ENCODE measurements at places on chromosomes 12 and 14.

GRCh38 chr14:67357969-67358354 is 1.6 kb downstream of the ATP6V1D start:
- no peak for DNase-seq

- no peak for DNase-seq
Observed at GRCh38 chr14:76371066-76371465, 4.9 kb upstream of the ESRRB start.

- DNase-seq, result no peak
Observed at GRCh38 chr12:14540801-14541462, 26.8 kb downstream of the PLBD1 start.

- DNase-seq, result peak; percentile 24
Observed at GRCh38 chr12:15788233-15789219, 662 bp downstream of the EPS8 start.

- no peak for DNase-seq
Observed at GRCh38 chr12:67327466-67327865, 58.3 kb downstream of the CAND1 start.

DNA sequence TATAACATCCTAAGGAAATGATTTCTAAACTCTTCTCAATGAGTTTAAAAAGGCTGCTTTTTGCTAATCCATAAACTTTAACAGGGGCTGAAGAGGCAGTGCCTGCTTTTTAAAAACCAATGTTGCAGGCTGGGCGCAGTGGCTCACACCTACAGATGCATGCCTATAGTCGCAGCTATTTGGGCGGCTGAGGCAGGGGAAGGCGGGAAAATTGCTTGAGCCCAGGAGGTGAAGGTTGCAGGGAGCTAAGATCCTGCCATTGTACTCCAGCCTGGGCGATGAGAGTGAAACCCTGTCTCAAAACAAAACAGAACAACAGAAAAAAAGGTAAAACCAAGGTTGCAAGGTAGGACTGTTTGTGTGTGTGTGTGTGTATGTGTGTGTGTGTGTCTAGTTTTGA is 531.2 kb downstream of the DIO2 start:
- no peak for DNase-seq

GRCh38 chr12:104360157-104360556 is 56.6 kb downstream of the EID3 start:
- DNase-seq, result no peak

DNA sequence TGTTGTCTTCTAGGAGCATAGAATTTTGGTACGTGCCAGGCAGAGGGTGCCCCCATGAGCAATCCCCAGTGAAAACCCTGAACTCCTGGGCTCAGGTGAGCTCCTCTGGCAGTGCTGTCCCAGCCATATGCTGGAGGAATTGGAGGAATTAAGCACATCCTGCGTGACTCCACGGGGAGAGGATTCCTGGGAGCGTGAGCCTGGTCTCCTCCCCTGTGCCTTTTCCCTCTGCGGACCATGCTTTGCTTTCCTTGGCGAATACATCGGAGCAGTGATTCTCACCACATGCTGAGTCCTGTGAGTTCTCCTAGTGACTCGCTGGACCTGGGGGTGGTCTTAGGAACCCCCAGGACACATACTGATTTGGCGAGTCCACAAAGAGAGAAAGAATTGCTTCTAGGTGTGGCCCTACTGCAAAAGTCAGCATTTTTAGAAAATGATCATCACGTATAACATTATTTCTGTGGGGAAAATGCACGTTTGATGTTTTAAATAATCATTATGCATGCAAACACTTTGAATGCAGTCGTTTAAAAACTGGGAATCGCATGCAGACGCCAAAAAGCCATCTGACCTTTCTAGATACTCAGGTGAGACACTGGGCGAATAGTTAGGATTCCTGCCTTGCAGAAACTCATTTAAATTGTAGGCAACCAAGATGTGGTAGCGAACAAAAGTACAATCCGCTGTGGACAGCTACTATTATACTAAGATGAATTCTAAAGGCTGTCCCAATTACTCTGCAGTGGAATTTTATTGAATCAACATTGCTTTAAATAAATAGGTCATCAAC is 370.9 kb downstream of the TMEM132D start:
- no peak for DNase-seq

DNA sequence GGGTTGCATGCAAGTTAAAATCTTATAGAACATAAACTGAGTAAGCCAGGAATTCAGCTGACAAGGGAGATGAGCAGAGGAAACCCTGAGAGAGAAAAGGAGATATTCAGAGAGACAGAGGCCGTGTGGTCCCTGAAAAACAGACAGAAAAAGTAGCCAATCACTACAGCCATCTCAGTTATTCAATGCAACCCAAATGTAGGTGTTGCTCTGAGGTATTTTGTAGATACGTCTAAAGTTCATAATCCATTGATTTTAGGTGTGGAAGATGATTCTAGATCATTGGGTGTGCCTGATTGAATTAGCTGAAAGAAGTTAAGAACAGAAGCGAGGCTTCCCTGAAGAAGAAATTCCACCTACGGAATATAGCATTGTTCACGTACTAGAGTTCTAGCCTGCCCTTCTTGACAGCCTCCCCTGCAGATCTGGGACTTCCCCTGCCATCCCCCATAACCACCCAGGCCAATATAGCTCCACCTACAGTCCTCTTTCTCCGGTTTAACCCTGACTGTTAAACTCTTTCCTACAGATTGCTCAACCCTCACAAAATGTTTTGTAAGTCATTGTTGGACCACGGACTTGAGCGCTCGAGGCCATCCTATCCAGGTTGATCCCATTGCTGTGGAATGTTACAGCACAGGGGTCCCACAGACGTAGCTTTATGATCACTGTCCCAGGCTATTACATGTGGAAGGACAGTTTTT is 21.7 kb downstream of the AICDA start:
- DNase-seq, result peak; percentile 10

- no peak for DNase-seq
Observed at GRCh38 chr12:26919216-26919555, 18.6 kb downstream of the INTS13 start.

DNA sequence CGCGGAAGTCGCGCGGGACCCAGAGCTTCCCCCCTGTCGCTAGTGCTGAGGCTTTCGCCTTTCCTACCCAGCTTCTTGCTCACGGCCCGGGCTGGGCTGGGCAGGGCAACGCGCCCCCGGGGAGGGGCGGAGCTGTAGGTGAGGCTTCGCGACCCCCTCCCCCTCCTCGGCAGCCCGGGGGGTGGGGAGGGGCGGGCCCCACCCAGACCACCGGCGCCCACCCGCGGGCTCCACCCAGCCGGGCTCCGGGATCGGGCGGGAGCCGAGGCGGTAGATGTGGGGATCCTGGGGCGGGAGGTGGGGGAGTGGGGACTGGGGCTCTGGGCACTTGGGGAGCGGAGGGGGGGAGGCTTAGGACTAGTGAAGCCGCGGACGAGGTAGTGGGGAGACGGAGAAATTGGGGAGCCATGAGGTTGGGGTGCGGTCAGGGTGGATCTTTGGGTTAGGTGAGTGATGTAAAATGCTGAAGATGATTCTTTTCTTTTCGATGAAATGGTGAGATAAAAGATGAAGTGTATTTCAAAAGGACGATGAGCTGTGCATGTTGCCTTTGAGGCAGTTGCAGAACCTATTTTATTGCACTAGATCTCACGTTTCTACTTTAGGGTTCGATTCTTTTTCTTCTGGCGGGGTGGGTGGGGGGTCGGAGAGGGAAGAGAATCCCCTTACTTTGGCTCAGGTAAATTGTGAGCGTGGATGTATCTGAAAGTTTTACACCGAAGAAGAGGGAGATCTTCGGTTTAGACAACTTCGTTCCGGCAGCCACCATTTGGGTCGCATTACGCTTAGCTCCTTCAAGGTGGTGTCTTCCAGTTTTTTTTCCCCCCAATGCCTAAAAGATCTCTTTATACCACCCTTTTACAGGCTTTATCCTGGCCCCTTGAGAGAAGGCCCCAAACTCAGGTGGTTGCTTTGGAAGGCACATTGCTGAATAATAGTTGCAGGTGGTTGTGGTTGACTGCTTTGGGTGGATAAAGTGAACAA is 619 bp downstream of the ERC1 start:
- peak; percentile 47 for DNase-seq

DNA sequence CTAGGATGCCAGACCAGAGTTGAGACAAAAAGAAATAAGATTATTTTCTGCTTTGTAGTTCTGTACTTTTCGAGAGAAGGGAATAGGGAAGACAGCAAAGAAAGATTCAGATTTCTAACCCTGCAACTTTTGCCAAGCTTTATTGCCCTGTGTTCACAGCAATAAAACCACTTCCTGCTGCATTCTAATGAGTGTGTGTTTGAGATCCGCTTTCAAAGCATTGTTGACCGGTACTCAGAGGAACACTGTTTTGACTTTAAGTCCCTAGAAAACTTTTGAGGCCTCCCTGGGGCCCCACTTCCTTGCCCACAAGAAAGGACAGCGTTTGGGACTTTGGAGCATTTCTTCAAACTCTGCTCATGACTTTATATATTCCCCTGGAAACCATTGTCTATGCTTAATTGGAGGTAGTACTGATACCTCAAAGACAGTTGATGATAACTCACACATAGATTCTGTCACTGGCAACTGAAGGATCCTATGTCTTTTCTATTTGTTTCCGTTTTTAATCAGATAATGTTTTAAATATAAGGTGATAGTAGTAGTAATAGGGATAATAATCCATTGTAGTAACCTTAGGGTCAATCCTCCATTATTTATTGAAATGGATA is 1.3 kb downstream of the RNASE6 start:
- peak; percentile 52 for DNase-seq

- DNase-seq, result peak; percentile 28
Observed at GRCh38 chr12:58346032-58346632, 404.8 kb downstream of the ATP23 start.

GRCh38 chr12:24861766-24862540 is 86.9 kb downstream of the BCAT1 start:
- no peak for DNase-seq

GRCh38 chr14:56648508-56649301 is 69.1 kb downstream of the TMEM260 start:
- DNase-seq, result no peak

DNA sequence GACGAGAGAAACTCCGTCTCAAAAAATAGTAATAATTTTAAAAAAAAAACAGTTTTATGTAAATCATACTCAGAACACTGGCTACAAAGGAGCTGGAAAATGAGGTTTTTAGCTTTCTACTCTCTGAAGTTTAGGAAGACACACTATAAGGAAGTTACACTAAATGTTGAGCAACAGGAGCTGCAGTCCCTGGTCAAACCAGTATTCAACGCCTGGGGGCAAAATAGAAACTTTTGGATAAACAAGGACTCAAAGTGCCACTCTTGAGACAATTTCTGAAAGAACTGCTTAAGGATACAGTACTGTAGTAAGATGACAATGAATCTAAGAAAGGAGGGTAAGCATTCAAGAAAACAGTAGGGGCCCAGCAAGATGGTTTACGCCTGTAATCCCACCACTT is 29.3 kb downstream of the ACTR6 start:
- no peak for DNase-seq

- DNase-seq, result peak; percentile 49
Observed at GRCh38 chr14:77133720-77134338, 7.8 kb downstream of the ZDHHC22 start.

GRCh38 chr12:117143008-117143532 is 43.9 kb upstream of the TESC start:
- DNase-seq, result no peak

GRCh38 chr12:843609-844008 is 91.2 kb downstream of the WNK1 start:
- DNase-seq, result no peak

DNA sequence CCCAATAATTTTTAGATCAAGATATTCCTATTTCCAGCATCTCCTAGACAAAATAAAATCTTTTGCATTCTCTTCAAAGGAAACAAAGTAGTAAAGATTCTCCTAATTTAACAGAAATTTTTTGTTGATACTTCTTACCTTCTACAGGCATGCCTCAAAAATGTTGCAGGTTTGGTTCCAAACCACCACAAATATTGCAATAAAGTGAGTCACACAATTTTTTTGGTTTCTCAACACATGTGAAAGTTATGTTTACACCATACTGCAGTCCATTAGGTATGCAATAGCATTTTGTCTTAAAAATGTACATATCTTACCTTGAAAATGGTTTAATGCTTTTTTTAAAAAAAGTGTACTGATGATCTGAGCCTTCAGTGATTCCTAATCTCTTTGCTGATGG is 65.6 kb upstream of the USP15 start:
- no peak for DNase-seq

DNA sequence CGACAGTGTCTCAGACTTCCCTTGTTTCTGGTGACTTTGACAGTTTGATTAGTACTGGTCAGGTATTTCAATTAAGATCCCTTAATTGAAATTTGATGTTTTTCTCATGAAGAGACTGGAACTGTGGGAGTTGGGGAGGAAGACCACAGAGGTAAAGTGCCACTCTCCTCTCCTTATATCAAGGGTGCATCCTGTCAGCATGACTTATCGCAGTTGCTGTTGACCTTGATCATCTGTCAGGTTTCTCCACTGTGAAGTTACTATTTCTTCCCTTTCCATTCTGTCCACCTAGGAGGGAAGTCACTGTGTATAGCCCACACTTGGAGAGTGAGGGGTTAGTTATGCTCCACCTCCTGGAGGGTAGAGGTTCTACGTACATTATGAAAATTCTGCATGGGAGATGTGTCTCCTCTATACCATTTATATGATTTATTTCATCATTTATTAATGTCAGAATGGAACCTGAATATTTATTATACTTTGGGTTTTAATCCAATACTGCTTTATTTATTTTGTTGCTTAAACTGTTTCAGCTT is 40.3 kb upstream of the SMOC1 start:
- DNase-seq, result no peak

DNA sequence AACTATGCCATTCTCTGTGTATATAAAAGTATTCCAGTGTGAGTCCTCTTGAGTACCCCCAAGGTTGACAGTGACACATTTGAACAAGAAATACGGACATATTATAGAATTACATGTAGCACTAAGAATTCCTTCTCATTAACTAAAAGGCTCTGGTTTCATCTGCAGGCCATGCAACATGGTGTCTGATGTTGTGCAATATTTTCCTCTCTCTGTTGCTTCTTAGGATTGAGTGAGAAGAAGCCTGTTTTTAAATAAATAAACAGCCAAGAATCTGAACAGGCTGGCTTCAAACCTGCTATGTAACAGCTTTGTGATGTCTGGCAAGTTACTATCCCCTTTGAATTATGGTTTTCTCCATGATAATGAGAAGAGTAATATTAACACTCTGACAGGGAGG is 22.2 kb upstream of the CCER1 start:
- no peak for DNase-seq

DNA sequence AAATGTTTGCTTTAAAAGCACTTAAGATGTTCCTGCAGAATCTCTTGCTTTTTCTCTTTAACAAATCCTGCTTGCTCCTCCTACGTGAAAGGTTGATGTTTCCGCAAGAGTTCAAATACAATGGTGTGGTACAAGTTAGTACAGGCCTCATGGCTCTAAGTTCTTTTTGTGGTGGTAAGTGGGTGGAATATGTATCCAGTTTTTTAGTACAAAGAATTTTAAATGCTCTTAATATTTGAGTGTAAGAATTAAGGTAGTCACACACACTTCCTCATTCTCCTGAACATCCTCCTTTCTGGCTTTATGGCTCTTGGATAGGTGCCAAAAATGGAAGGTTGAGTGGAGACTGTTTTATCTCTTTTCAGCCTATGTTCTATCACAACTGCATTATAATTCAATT is 1.8 kb downstream of the OTOGL start:
- DNase-seq, result no peak

- peak; percentile 57 for DNase-seq
Observed at GRCh38 chr12:12502815-12503151, 59.9 kb downstream of the DUSP16 start.

- DNase-seq, result no peak
Observed at GRCh38 chr12:25072906-25073650, 121.9 kb downstream of the DNAI7 start.
